ENCODE measurements at places on chromosomes 13 and 19. TPM values are rescaled to one million over a fixed set of nuclear protein-coding genes. Genes with fewer than 3 reads are reported as not detected.

DNA sequence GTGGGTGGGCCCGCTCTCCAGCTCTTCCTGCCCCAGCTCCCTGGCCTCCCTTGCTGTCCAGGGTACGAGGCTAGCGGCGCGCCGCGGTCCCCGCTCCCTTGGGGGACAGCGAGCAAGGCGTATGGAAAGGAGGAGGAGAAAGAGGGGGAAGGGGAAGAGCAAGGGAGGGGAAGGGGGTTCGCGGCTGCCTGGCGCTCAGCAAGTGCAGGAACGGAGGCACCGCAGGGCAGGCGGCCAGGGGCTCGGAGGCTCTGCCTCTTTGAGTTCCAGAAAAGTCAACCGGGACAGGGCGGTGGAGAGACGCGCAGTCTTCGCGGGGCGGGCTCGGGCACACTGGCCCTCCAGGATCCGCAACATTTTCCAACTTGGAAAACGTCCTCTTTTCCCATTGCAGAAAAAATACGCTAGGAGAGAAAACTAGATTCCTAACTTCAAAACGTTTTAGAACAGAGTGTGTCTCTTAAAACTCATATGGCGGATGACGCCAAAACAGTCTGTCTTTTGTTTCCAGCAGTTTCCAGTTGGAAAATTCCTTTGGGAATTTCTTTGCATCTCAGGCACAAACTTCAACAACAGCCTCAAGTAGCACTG is 23.1 kb upstream of the TNFRSF19 start:
- no peak for DNase-seq

- DNase-seq, result no peak
Measured at GRCh38 chr19:43499042-43499441, 5.5 kb downstream of the PHLDB3 start.

DNA sequence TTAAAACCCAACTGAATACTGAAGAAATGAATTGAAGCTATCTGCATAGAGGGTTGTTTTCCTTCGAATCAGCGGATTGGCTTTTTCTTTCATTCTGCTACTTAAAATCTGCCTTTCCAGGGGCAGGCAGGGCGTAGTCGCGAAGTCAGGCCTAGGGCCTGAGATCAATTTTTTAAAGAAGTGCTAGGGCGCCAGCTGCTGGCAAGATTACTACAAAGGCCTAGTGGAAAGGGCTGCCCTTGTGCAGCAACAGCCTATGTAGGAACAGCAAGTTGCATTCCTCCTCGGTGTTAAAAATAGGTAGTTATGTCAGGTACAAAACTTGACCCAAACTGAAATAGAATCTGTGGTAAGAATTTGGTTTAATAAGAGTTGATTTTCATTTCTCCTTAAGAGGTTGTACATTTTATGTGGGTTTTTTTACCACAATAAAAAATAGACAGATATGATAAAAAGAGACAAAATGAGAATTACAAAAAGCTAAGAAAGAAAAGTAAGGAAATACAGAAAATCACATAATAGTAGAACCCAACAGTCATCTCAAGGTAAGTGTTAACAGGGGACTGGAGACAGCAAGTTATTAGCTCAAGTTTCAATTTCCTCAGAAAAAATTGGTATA is 9.5 kb upstream of the URAD start:
- DNase-seq, result no peak

- DNase-seq, result no peak
Measured at GRCh38 chr13:112962396-112962795, 6.6 kb upstream of the MCF2L start.

DNA sequence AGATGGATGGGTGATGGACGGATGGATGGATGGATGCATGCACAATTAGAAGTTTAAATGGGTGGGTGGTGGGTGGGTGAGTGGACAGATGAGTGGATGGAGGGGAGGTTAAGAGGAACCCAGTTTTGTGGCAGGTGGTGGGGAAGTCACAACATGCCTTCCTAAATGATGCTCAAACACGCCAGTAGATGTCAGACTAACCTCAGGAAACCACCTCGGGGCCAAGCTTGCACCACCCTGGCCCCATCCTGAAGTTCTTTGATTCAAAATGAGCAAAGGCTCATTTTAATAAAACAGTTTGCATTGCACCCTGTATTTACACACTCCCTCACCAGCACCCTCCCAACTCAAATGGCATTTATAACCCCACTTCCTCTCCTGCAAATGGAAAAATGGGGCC is 91.4 kb upstream of the CACNA1A start:
- DNase-seq, result peak; percentile 20

DNA sequence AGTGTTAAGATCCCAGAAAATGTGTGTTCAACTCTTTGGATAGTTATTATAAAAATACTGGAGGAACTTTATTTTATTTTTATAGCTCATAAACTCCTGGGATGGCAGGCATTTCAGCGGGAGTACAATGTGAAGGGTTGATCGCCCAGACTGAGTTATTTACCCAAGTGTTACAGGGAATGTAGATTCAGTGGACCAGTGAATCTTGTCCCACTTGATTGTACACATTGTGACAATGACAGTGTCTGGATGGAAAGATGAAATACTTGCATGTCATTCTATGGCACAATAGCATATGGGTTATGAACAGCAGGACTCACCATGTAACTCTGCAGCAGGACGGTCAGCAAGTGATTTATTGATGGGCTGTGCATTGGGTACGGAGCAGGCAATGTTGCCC is 20.3 kb downstream of the OLFM4 start:
- DNase-seq, result no peak

- DNase-seq, result no peak
Measured at GRCh38 chr13:28953714-28954418, 133.7 kb downstream of the MTUS2 start.

- no peak for DNase-seq
Measured at GRCh38 chr13:50979187-50979586, 69.6 kb downstream of the RNASEH2B start.

- DNase-seq, result no peak
Measured at GRCh38 chr13:83691966-83692365, 190.3 kb downstream of the SLITRK1 start.

The ZNF559 gene
- 11.5 TPM for total RNA-seq

The DCT gene
- total RNA-seq, result not detected

The PDE4C gene
- 0.20 TPM for total RNA-seq

DNA sequence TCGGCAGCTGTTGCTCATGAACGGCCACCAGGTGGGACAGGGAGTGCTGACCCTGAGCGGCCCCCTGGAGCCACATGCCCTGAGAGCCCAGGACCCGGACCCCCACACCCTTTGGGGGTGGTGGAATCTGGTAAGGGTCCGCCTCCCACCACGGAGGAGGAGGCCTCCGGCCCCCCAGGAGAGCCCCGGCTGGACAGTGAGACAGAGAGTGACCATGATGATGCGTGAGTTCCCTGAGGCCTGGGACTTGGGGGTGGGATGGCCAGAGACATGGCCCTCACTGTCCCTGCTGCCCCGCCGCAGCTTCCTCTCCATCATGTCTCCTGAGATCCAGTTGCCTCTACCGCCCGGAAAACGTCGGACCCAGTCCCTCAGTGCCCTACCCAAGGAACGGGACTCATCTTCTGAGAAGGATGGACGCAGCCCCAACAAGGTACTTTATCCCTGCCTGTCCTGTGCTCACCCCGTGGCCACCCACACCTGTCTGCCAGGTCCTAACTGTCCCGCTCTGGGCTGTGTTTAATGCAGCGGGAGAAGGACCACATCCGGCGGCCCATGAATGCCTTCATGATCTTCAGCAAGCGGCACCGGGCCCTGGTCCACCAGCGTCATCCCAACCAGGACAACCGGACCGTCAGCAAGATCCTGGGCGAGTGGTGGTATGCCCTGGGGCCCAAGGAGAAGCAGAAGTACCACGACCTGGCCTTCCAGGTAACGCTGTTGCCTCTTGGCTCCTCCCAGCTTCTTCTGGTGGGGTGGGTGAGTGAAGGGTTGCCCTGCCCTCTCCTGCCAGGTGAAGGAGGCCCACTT is 14.7 kb upstream of the PRR19 start:
- DNase-seq, result no peak

The ZNF223 gene
- total RNA-seq, result 6.1 TPM

The MEF2B gene
- 0.13 TPM for total RNA-seq

- DNase-seq, result no peak
Measured at GRCh38 chr19:40604647-40605215, 3.6 kb downstream of the LTBP4 start.

The TTYH1 gene
- total RNA-seq, result not detected

GRCh38 chr19:58304748-58305064 is 471 bp upstream of the ERVK3-1 start:
- DNase-seq, result no peak

The IL12RB1 gene
- 0.18 TPM for total RNA-seq

The PIP5K1C gene
- 22.5 TPM for total RNA-seq

The ZNF560 gene
- total RNA-seq, result 2.1 TPM

GRCh38 chr19:53787266-53787665 is 36.8 kb downstream of the NLRP12 start:
- DNase-seq, result no peak

- no peak for DNase-seq
Measured at GRCh38 chr13:113562844-113563243, 21.7 kb upstream of the TFDP1 start.

- DNase-seq, result no peak
Measured at GRCh38 chr13:46535825-46536224, 17.1 kb upstream of the LRCH1 start.

GRCh38 chr13:53631511-53631910 is 602.9 kb downstream of the OLFM4 start:
- DNase-seq, result no peak

The SMIM44 gene
- not detected for total RNA-seq

GRCh38 chr19:38151242-38151641 is 72.8 kb downstream of the DPF1 start:
- DNase-seq, result no peak

DNA sequence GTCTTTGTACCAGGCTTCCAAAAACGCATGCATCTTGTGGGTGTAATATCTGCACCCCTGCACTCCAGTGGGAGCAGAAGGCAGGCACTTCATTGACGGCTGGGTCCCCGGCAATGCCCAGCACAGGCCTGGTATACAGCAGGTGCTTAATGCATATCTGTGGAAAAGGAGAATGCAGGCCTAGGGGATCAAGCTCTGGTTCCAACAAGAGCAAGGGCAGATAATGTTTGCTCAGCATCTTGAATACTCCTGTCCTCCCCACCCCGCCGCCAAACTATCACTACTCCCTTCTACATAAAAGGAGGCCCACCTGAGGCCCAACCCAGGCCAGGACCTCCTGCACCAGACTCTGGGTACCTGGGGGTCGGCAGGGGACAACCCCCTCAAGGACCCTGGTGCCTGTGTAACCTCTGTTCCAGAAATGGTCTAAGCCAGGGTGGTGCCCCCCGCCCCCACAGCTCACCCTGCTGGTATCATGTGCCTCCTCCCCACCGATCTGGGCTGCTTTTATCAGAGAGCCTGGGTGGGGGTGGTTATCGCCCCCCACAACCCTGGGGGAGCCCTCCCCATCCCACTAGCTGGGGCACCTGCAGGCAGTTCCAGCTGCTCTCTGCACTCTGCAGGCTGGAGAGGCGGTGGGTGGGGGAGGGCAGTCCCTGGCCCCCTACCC is 4.8 kb downstream of the KLF16 start:
- DNase-seq, result no peak

The FOXO1 gene
- total RNA-seq, result 25.2 TPM

DNA sequence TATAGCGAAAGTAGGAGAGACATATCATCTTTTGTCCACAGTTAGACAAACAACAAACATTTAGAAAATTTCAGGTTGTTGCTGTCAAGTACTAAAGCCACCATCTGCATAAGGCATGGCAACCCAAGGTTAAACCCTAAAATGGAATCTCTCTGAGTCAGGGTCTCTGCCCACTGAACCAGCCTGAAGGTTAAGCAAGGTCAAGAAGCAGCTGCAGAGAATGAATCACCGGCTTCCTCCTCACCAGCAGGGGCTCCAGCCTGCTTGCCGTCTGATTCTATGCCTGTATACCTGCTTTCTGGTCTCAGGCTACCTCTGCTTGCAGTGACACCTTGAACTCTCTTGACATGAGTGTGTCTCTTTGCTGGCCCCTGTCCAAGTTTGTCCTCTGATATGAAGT is 726.2 kb upstream of the SGCG start:
- no peak for DNase-seq

DNA sequence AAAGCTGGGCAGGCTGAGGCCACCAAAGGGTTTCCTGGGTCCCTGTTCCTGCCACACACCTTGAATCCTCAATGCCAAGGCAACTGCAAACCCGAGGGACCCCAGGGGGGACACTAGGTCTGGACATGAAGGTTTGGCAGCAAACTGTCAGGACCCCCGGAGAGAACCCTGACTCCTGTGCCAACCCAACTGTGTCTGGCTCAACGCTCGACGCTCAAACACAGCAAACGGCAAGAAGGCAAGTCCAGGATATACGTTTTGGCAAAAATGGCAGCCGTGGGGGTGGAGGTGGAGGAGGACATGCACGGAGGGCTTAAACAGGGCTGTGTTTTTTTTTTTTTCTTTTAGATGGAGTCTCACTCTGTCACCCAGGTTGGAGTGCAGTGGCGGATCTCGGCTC is 73.0 kb downstream of the GADD45B start:
- no peak for DNase-seq

- DNase-seq, result no peak
Measured at GRCh38 chr19:13087295-13087694, 15.4 kb downstream of the LYL1 start.

The FARP1 gene
- 16.3 TPM for total RNA-seq

- no peak for DNase-seq
Measured at GRCh38 chr13:85828094-85828684, 29.0 kb upstream of the SLITRK6 start.

DNA sequence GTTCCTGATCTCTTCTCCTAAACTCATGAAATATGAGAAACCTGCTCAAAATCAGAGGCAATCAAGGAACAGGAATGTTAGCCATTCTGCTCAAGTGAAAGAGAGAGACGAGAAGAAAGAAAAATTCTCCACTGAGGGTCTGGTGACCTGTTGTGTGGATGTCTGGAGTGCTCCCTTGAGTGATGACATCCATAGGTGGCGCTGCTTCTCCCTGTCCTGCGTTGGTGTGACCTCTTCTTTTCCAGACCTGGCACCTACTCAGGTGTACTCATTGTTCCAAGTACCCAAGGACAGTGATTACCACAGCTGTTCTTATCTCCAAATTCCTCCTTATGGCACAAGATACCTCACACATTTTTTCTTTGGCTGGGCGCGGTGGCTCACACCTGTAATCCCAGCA is 4.0 kb downstream of the ZNF223 start:
- DNase-seq, result no peak

The EPS8L1 gene
- 4.7 TPM for total RNA-seq

The TLE6 gene
- total RNA-seq, result 1.9 TPM

DNA sequence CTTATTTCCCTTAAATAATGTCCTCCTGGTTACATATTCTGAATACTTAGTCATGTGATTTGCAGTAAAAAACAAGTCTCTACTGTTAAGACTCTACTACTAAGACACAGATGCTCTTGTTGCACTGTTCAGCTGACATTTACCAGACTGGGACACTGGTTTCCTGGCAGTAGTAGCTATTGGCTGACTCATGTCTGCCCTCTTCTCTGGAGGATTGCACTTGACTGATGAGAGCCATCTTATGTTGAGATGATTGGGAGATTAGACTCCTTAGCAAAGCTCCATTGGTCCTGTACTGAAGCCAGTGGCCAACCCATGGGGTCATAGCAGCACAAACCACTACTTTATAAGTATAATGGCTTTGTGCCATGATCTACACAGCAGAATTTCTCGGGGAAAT is 1672.6 kb upstream of the PCDH20 start:
- DNase-seq, result no peak
